ENCODE measurements at places on chromosomes 11 and 22.

- DNase-seq = peak; percentile 17
Measured at GRCh38 chr11:1072116-1072820, 2.4 kb upstream of the MUC2 start.

GRCh38 chr11:120643284-120643683 is 131.7 kb downstream of the GRIK4 start:
- DNase-seq = no peak

DNA sequence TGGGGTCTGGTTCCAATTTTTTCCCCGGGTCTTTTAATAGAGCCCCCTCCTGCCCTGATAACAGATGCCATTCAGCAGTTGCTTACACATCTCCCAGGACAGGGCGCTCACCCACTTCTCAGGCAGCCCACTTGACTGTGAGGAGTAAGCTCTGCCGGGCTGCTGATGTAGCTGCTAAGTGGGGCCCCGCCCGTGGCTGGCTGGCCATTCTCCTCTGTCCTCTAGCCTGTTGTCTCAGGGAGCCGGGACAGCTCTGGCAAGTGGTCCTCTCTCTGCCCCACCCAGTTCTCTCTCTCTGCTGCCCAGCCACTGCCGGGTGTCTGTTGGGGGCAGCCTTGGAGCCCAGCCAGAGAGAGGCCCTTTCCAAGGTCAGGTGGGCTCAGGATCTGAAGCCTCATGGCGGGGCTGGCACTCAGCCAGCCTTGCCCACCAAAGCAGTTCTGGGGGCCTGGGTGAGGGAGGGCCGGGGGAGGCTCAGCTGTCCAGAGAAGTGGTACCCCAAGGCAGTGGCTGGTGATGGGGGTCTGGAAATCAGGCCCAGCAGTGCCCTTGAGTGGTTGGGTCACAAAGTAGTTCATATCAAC is 8.9 kb downstream of the KCNJ4 start:
- DNase-seq = no peak

GRCh38 chr11:40974186-40974795 is 485.2 kb downstream of the LRRC4C start:
- DNase-seq = no peak

DNA sequence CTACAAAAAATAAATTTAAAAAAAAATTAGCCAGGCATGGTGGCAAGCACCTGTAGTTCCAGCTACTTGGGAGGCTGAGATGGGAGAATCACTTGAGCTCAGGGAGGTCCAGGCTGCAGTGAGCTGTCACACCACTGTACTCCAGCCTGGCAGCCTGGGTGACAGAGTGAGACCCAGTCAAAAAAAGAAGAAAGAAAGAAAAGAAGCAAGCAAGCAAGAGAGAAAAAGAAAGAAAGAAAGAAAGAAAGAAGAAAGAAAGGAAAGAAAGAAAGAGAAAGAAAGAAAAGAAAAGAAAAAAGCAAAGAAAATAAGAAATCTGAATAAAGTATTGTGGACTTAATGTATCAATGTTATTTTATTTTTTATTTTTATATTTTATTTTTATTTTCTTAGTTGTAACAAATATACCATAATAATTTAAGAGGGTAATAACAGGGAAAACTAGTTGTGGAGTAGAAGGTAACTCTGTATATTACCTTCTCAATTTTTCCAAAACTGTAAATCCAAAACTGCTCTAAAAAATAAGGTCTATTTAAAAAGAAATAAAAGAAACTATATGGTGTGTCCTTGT is 1.1 kb upstream of the ZNF215 start:
- DNase-seq = no peak

- no peak for DNase-seq
Measured at GRCh38 chr22:42401535-42402334, 30.5 kb downstream of the NFAM1 start.

DNA sequence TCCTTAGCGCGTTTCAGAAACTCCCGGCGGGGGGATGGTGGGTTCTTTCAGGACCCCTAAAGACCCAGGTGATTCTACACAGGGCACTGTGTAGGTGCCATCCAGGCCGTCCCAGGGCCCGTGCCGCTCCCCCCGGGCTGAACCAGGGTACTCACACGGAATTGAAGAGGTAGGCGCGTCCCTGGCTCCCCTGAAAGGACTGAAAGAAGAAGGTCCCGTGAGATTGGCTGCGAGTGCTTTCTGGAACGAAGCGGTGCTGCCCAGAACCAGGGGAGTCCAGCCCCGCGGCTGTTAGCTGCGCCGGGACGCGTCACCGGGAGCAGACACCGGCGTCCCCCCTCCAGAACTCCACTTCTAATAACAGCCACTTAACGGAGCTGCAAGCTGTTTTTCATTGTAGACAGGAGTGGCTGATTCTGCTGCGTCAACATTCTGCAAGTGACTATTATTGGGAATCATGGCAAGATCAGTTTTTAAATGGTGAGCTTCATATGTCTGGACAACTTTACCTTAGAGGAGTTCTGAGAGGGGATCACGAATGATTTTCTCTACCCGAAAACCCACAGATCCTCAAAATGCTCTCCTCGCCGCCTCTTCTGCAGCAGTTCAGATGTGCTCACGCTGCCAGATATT is 31.8 kb downstream of the YPEL1 start:
- no peak for DNase-seq

GRCh38 chr22:20456064-20456721 is 18.6 kb upstream of the SCARF2 start:
- peak; percentile 85 for DNase-seq

- DNase-seq = no peak
Measured at GRCh38 chr11:64971421-64972233, at the start of gene MAJIN. TSS of gene MAJIN (minus strand) at chr11:64972108. CDS start at chr11:64959405, 12,703 bp downstream.

GRCh38 chr22:45262931-45263462 is 21.8 kb upstream of the UPK3A start:
- DNase-seq = no peak

DNA sequence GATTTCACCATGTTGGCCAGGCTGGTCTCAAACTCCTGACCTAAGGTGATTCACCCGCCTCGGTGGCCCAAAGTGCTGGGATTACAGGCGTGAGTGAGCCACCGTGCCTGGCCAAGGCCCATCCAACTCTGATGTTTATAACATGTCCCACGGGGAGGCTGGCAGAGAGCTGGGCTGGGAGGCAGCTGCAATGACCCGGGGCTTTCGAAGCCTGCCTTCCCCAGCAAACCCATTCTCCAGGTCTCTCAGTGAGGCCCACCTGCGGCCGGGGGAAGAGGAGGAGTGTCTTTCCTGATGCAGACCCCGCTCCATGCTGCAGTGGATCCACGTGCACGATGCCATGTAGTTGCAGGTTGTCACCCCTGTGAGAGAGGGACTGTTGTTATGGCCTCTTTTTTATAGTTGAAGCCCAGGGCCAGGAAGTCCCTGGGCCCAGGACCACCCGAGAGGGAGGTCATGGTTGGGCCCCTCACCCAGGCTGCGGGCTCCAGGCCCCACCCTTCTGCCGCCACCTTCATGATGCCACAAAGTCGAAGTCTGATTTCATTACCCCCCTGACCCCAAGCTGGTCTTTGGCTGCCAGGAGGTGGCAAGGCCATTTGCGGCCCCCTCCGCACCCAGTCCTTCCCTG is 38.3 kb downstream of the KCNJ4 start:
- no peak for DNase-seq

DNA sequence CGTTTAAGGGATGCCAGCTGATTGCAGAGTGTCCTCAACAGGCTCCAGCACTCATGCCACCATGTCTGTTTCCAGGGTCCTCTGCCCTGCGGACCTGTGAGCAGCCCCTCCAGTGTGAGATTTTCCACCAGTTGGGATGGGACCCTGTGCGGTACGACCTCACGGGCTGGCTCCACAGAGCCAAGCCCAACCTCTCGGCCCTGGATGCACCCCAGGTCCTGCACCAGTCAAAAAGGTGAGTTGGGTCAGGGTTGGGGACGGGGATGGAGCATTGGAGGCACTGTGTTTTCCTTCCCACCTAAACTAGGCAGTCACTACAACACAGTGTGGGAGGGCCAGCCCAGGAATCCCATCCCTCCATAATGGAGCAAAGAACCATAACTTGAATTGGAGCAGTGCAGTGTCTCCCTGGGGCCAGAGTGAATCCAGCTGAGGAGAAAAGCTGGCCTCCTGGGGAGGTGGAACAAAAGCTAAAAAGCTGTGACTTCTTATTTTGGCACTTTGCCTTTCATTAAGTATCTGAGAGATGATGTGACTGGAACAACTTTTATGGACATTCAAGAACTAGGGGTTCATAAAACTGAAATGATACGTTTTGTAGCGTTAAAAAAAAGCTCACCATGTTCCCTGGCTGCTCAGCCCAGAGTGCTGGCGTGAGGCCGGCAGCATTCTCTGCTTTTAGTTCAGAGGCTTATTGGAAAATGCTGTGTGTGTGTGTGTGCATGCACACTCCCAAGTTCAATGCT is 101.8 kb downstream of the MYO18B start:
- no peak for DNase-seq

- DNase-seq = no peak
Measured at GRCh38 chr11:85762226-85762625, 48.7 kb downstream of the SYTL2 start.

DNA sequence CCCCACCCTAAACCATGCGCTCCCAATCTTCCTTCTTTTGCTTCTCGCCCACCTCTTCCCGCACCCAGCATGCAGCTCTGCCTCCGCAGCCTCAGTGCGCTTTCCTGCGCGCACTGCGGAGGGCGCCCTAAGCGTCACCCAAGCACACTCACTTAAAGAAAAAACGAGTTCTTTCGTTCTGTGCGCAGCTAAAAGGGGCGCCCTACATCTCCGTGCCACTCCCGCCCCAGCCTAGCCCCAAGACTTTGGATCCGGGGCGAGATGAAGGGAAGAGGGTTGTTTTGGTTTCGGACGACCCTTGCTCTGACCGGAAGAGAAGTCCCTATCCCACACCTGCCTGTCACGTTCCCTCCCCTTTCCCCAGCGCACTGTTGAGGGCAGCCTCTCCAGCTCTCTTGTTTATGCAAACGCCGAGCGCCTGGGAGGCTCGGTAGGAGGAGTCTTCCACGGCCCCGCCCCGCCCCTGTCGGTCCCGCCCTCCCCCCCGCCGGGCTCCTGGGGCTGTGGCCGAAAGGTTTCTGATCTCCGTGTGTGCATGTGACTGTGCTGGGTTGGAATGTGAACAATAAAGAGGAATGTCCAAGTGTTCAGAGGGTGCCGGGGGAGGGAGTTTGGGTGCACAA is 5.3 kb downstream of the VSIG2 start:
- peak; percentile 59 for DNase-seq

GRCh38 chr11:130776061-130776419 is 140.2 kb downstream of the SNX19 start:
- no peak for DNase-seq

GRCh38 chr11:91047882-91048281 is 825.0 kb upstream of the CHORDC1 start:
- DNase-seq = no peak

DNA sequence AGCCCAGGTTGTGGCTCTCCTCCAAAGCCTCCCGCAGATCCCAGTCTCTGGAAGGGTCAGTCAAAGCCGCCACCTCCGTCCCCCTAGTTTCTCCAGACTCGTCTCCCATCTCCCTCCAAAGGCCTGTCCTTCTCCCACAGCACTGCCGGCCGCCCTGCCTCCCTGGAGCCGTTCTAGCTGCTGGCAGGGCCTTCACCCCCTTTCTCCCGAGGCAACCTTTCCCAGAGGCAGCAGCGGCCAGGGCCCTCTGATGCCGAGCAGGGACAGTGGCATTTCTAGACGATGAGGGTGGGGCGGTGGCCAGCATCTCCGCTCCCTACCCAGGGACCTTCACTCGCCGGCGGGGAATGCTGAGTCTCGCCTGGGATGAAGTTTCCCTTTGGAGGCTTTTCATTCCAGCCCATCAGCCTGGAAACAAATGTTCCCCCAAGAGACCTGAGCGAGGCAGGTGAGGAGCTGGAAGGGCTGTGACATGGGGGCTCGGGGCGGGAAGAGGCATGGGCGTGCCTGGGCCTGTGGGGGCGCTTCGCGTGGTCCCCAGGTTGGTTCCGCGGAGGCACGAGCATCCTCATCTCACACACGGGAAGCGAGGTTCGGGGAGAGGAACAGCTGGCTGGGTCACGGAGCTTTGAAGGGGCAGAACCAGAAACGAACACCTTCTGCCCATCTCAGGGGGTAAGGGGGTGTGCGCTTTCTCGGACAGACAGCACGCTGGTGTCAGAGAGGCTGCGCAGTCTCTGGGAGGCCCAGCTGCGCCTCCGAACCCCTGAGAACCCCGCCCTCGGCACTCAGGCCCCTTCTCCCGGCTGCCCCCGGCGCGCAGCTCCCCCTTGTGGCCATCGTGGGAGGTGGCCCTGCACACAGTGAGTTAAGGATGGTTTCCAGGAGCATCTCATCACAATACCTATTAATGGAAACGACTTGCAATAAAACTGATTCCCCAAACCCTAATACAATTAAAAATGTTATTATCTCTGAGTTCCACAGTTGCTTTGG is 18.1 kb upstream of the KLHL35 start:
- peak; percentile 19 for DNase-seq

DNA sequence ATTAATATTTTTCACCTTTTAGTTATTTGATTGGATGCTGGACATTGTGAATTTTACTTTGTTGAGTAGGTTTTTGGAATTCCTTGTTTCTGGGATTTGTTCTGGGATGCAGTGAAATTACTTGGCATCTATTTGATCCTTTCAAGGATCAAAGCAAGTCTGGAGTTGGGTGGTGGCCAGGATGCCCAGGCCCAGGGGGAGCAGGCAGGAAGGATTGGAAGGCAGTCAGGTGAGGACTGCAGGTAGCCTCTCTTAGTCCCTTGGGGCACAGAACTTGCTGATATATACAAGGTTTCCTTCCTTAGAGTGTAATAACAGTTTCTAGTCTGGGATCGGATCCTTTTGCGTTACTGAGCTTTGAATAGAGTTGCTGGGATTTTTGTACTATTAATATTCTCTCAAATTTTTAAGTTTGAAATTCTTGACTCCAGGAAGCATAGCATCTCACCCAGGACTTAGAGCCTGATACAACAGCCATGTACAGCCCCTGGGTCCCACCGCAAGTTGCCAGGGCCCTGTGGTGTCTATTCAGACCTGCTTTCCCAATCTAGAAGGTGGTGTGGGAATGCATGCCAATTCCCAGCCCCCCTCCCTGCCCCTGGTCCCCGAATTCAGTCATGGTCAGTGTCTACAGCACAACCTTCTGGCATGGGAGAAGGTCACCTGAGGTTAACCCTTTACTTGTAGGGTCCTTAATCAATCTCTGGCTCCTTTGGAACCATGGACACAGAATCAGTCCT is 6.1 kb downstream of the ZNF74 start:
- no peak for DNase-seq

DNA sequence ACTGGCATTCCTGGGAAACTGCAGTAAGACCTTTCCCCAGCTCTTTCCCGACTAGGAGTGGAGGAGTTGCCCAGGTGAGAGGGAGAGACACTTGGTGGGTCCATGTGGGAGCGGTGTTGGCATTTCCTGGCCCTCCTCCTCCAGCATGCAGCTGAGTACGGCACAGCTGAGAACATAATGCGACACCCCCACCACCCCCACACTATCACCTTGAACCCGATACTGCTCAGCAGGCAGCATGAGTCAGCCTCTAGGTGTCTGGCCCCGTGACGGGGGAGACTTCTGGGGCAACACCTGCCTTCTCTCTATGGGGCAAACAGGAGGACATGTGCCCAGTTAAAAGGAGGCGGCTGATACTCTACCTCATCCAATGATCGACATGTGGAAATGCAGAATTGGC is 64.4 kb downstream of the PKNOX2 start:
- no peak for DNase-seq

DNA sequence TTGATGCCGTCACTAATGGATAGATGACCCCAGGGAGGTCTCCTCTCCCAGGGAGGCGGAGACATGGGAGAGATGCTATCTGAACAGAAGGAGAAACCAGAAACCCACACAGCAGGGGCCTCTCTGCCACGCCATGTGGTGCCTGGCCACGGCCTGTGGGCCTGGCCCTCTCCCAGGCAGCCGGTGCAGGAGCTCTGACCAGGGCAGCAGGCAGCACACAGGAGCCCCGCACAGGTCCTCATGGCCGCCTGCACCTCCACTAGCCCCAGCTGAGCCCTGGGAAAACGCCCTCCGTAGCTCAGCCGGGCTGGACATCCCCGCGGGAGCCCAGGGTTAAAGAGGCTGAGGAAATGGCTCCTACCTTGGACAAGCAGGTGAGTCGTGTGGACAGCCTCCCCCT is 19.8 kb downstream of the IGSF9B start:
- no peak for DNase-seq
